ENCODE measurements at places on chromosomes 11 and 22. TPM values are rescaled to one million over a fixed set of nuclear protein-coding genes. Genes with fewer than 3 reads are reported as not detected.

DNA sequence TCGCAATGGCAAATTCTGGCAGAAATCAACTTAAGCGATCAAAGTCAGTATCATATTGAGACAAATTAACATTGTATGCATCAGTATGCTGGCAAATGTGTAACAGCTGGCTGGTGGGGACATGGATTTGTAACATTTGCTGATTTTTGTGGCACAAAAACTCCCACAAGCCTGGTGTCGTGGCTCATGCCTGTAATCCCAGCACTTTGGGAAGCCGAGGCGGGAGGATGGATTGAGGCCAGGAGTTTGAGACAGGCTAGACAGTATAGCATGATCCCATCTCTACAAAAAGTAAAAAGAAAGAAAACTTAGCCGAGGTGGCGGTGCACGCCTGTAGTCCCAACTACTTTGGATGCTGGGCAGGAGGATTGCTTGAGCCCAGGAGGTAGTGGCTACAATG, 17.6 kb upstream of the HDHD5 start:
- no peak overlapping the region for H3K27ac ChIP-seq
- no peak overlapping the region for H3K4me3 ChIP-seq
- no peak for DNase-seq
- no peaks in the 10 kb centered on the region for H3K36me3 ChIP-seq
- peaks cover 5% of the 10 kb centered on the region for H3K4me1 ChIP-seq

DNA sequence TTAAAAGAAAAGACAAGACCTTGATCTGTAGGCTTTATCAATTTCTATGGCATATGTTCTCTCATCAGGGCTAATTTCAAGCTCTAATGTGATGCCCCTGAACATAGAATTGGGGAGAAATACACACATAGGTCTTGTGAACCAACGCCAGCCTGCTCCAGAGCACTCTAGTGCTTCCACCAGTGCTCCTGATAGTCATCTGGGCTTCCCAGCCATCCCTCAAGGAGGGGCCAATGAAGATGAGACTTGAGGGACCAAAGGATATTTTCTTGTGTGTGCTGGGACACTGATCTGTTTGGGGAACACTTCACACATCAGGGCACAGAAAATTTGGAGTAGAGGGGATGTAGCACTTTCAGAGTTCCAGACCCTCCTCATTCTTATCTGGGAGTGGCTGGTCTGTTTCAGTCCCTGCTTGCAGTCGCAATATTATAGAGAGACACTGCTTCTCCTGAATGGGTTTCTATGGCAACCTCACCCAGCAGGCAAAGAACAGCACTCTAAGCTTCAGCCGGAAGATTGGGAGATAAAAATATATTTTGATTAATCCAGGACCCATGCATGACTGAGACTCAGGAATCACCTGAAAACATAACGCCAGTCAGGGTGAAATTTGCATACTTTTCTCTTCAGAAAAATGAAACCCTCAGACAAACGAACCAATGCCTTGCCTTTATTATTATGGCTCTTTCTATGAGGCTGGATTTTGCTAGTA, 28.4 kb upstream of the SCN3B start:
- no peaks in the 10 kb centered on the region for H3K4me1 ChIP-seq
- DNase-seq, result no peak
- no peaks in the 10 kb centered on the region for H3K36me3 ChIP-seq
- no peaks in the 10 kb centered on the region for H3K27me3 ChIP-seq

Gene PPP2R1B
- total RNA-seq, result 47.8 TPM

DNA sequence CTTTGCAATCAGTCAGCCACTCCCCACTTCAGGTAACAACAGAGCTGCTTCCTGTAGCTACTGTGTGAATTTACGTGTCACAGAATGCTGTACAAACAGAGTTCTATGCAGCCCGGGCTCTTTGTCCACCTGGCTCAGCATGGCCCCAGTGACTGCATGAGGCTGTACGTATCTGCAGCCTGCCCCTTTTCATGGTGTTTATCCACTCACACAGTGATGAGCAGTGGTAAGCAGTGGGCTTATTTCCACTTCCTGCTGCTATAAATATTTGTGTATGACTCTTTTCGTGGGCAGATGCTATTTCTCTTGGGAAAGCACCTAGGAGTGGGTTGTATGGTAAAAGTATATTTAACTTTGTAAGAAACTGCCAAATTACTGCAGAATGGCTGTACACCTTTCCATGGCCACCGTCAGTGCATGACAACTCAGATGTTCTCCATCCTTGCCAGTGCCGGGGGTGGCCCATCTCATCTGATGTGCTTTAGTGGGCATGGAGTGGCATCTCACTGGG, 43.3 kb downstream of the MYEOV start:
- H3K4me1 ChIP-seq, result no peaks in the 10 kb centered on the region
- H3K36me3 ChIP-seq, result no peaks in the 10 kb centered on the region
- no peak for DNase-seq

GRCh38 chr11:100557830-100558611, 129.1 kb upstream of the ARHGAP42 start:
- DNase-seq, result no peak
- H3K27me3 ChIP-seq, result no peaks in the 10 kb centered on the region
- H3K4me3 ChIP-seq, result no peak overlapping the region
- no peaks in the 10 kb centered on the region for H3K36me3 ChIP-seq
- no peak overlapping the region for H3K27ac ChIP-seq

- H3K4me3 ChIP-seq, result no peak overlapping the region
- no peak overlapping the region for H3K27ac ChIP-seq
- H3K4me1 ChIP-seq, result peaks cover 6% of the 10 kb centered on the region
- no peak for DNase-seq
- H3K36me3 ChIP-seq, result no peaks in the 10 kb centered on the region
These were observed 43.0 kb downstream of the BTG4 start for GRCh38 chr11:111469200-111469599.

Gene TBX10
- total RNA-seq, result not detected

DNA sequence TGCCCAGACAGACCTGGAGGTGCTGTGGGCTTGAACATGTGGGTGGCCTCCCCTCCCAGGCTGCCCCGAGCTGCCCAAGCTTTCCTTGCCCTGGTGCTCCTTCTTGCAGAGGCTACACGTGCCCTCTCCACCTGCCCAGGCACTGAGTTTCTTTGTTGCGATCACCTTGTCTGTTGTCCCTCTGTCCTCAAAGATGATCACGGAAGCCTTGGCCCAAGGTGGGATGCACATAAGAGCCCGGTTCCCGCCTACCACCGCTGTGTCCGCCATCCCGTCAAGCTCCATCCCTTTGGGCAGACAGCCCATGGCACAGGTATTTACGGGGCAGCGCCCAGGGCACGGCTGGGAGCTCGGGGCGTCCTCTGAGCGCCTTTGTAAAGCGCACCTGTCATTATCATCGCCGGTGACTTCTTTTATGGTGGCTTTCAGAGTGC, 67.5 kb downstream of the MED15 start:
- DNase-seq, result no peak
- no peak overlapping the region for H3K4me3 ChIP-seq
- H3K27me3 ChIP-seq, result no peaks in the 10 kb centered on the region
- H3K36me3 ChIP-seq, result no peaks in the 10 kb centered on the region
- no peaks in the 10 kb centered on the region for H3K4me1 ChIP-seq
- H3K27ac ChIP-seq, result no peak overlapping the region

DNA sequence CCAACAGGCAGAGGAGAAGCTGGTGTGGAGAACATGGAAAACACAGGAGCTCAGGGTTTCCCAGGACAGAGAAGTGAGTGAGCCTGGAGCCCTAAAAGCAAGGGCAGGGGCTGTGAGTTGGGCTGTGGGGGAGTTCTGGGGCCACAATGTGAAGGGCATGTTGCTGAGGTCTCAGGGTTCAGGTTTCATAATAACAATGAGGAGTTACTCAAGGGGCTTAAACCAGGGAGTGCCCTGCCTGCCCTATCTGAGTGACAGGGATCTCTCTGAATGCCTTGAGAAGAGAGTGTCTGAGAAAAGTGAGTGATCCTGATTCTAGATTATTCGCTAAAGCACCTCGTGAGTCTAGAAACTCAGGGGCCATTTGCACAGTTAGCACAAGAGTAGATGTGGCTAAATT, 129.6 kb downstream of the VPREB1 start:
- H3K27me3 ChIP-seq, result peaks cover 100% of the 10 kb centered on the region
- no peak overlapping the region for H3K27ac ChIP-seq
- no peaks in the 10 kb centered on the region for H3K36me3 ChIP-seq
- peaks cover 2% of the 10 kb centered on the region for H3K4me1 ChIP-seq

DNA sequence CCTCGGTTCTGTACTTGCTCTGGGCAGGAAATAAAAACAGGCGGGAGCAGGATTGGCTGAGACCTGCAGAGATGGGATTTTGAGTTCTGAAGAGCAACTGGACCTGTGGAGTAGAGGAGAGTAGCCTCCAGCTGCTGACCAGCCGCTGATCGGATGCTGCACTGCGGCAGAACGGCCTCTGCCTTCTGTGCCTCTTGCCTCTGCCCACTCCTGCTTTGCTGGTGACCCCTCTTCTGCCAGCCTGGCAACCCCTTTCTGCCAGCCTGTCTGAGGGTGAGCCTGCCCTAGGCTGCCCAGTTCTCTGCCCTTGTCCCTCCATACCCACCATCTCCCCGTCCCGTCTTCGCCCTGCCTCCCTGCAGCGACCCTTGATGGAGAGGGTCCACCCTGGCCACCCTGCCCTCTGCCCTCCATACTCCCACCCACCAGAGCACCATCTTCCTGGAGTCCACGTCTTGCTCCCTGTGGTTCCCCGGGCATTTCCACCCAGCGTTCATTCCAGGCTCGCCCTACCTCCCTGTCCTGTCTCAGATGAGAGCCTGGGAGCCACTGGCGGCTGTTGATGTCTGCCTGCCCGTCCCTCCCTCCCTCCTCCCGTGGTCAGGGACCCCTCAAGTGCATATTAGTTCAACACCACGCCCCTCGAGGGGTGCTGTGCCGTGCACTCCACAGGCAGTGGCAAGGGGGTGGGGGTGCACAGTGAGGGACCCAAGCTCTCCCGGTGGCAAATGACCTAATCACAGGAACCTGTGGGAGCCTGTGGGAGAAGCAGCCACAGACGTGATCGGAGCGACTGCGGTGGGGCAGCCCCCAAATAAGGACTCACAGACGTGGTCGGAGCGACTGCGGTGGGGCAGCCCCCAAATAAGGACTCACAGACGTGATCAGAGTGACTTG, 863.3 kb downstream of the TBC1D22A start:
- no peaks in the 10 kb centered on the region for H3K4me1 ChIP-seq
- DNase-seq, result no peak
- H3K4me3 ChIP-seq, result no peak overlapping the region
- H3K27me3 ChIP-seq, result no peaks in the 10 kb centered on the region

- H3K36me3 ChIP-seq, result no peaks in the 10 kb centered on the region
- no peaks in the 10 kb centered on the region for H3K4me1 ChIP-seq
- H3K27me3 ChIP-seq, result no peaks in the 10 kb centered on the region
- no peak overlapping the region for H3K4me3 ChIP-seq
- no peak overlapping the region for H3K27ac ChIP-seq
These were observed 161.8 kb downstream of the CASP12 start for GRCh38 chr11:104736502-104736901.

- no peak overlapping the region for H3K4me3 ChIP-seq
- no peaks in the 10 kb centered on the region for H3K4me1 ChIP-seq
- H3K27me3 ChIP-seq, result no peaks in the 10 kb centered on the region
- DNase-seq, result peak; percentile 67
- no peaks in the 10 kb centered on the region for H3K36me3 ChIP-seq
- no peak overlapping the region for H3K27ac ChIP-seq
These were observed 8.5 kb downstream of the ACAD8 start for GRCh38 chr11:134261626-134262488.

Gene GGTLC3
- total RNA-seq, result not detected

Gene KLHL35
- total RNA-seq, result 1.5 TPM

- H3K4me3 ChIP-seq, result no peak overlapping the region
- H3K27me3 ChIP-seq, result no peaks in the 10 kb centered on the region
- peaks cover 26% of the 10 kb centered on the region for H3K4me1 ChIP-seq
- no peaks in the 10 kb centered on the region for H3K36me3 ChIP-seq
- no peak for DNase-seq
- H3K27ac ChIP-seq, result no peak overlapping the region
These were observed 140.6 kb upstream of the CADM1 start for GRCh38 chr11:115644856-115645255.

GRCh38 chr11:110921742-110922521, 209.7 kb upstream of the ARHGAP20 start:
- peak; percentile 6 for DNase-seq
- no peaks in the 10 kb centered on the region for H3K4me1 ChIP-seq
- H3K27ac ChIP-seq, result no peak overlapping the region
- H3K4me3 ChIP-seq, result no peak overlapping the region
- H3K36me3 ChIP-seq, result no peaks in the 10 kb centered on the region
- H3K27me3 ChIP-seq, result no peaks in the 10 kb centered on the region

GRCh38 chr11:32817181-32817851, 12.4 kb upstream of the PRRG4 start:
- H3K27me3 ChIP-seq, result no peaks in the 10 kb centered on the region
- H3K4me1 ChIP-seq, result no peaks in the 10 kb centered on the region
- no peak overlapping the region for H3K27ac ChIP-seq

Gene AAMDC
- total RNA-seq, result 16.4 TPM

DNA sequence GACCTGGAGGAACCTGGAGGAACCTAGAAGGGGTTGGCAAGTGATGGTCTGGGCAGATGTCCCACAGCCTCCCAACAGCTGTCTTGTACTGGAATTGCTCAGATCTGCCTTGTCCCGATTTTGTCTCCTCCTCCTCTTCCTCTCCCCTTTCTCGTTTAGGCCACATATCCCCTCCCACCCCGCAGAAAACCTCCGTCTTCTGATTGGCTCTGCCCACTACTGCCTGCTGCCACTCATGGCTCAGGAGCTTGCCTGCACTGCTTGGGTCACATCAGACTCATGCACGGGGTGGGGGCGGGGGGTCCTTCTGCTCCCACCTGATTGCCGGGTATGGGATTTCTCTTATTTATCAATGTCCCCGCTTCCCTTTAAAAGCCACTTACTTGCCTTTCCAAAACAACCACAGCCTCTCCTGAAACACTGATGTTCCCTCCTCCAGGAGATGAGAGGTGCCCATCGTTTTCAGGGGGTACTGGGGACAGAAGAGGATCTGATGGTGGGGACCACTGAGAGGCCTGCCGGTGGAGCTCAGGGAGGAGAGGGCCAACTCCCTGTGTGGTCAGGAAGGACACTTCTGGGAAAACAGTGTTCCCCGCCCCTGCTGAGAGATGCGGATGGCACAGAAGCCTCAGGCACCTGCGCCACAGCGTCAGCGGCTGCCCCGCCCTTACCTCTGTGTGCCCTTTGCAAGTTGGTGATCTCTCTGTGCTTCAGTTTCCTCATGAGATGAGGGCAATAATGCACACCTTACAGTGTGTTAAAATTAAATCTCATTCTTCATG, 14.7 kb downstream of the TOM1 start:
- no peak overlapping the region for H3K27ac ChIP-seq
- H3K36me3 ChIP-seq, result no peaks in the 10 kb centered on the region
- no peak overlapping the region for H3K4me3 ChIP-seq
- no peaks in the 10 kb centered on the region for H3K27me3 ChIP-seq
- no peak for DNase-seq

Gene PES1
- total RNA-seq, result 54.4 TPM

- no peaks in the 10 kb centered on the region for H3K27me3 ChIP-seq
- DNase-seq, result no peak
- peaks cover 37% of the 10 kb centered on the region for H3K4me1 ChIP-seq
- no peak overlapping the region for H3K27ac ChIP-seq
- no peak overlapping the region for H3K4me3 ChIP-seq
These were observed 68.1 kb downstream of the ALX4 start for GRCh38 chr11:44241851-44242250.

Measured in neural progenitor cell (in vitro differentiated cells).